Fibroblast of skin of left biceps (primary cell): ENCODE measurements at places on chromosomes 3 and 15.

DNA sequence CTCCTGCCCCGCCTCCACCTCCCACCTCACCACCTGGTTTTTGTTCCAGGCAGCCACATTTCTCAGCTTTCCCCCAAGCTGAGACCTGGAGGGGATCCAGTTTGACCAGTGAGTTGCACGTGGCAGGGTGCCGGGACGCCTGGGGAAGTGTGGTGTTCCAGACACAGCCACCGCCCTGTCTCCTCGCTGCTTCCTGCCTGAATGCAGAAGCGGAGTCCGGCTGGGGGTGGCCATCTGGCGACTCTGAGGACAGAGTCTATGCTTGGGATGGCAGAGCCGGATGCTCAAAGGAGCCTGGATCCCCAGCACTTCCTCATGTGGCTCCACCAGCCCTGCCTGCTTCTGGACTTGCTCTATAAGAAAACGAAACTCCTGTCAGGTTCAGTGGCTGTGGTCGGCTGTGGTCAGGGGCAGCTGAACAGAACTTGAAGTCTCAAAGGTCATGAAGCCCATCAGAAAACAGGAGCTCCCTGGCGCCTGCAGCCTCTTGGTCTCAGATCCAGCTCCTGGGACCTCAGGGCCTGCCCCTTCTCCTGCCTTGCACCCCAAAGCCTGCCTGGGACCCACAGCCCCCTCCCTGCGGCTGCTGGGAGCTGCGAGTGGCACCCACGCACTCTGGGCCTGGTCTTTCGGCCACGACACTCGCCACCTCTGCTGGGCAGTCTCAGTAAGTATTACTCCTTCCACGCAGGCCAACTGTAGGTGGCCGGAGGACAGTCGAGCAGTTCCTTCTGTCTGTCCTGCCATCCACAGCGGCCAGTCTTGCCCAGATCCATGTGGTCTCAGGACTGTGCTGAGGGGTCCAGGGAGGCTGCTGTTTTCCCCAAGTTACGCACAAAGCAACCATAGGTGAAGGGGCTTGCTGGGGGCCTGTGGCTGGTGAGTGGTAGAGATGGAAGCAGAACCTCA lies 112.8 kb upstream of the MEF2A start:
- no peak for DNase-seq

- DNase-seq, result no peak
Measured at GRCh38 chr15:96560246-96560895, 229.9 kb downstream of the NR2F2 start.

DNA sequence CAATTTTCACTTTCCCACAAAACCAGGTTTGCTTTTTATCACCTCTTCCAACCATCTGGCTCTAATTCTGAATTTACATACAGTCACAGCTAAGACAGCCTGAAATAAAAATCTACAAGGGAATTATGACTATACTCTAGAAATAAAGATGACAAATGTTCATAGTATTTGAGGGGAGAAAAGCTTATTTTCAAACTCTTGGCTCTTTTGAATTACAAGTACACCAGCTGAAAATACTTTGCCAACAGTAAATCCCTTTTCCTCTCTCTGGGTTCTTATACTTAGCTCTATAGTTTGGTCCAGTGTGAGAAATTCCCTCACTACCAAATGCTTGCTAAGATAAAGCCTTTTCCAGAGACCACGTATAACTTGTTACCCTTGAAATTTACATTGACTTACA lies 1037.9 kb downstream of the ROBO1 start:
- DNase-seq, result no peak

DNA sequence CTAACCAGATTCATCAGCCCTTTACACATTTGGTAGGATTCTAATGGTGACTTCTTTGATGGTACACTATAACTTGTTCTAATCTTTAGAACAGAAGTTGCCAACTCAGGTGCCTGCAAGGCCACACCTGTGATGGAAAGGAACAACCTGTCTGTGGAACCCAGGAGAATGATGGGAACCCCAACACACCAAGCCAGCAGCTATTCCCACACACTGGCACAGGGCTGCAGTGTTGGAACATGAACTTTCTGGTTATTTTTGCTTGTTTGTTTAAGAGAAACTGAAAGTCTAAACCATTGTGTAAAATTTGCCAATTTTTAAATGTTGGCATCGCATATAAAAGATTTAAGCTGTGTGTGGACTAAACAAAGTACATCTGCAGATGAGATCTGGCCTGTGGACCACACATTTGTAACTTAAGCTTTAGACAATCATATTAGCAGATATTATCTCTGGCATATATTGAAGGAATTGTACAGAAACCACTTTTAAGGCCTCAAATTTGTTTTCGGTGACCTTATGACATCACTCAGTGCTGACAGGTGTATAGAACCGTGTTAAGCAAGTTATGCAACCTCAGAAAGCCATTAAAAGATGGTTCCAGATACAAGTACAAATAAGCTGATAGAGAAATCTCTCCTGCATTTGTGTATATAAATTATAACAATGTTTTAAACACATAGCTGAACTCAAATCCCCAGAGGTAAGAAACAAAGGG lies 242.9 kb downstream of the SLC9A9 start:
- DNase-seq, result no peak

DNA sequence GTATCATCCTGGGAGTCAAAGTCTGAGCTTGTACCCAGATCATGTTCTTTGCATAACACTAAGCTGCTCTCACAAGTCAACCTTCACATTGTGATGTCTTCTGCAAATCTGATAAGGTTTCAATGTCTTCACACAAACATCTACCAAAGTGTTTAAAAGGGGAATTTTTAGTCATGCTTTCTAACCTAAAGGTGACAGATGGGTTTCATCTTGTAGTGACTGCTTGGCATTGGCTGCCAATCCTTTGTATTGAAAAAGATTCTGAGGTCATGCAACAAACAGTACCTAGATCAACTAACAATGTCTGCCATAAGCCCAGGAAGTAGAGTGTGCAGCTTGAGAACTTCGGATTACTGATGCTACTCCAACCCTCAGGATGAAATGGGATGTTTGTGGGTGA lies 43.6 kb upstream of the DIPK2A start:
- DNase-seq, result no peak

- DNase-seq, result no peak
Measured at GRCh38 chr3:113092746-113093145, 102.0 kb downstream of the GTPBP8 start.

DNA sequence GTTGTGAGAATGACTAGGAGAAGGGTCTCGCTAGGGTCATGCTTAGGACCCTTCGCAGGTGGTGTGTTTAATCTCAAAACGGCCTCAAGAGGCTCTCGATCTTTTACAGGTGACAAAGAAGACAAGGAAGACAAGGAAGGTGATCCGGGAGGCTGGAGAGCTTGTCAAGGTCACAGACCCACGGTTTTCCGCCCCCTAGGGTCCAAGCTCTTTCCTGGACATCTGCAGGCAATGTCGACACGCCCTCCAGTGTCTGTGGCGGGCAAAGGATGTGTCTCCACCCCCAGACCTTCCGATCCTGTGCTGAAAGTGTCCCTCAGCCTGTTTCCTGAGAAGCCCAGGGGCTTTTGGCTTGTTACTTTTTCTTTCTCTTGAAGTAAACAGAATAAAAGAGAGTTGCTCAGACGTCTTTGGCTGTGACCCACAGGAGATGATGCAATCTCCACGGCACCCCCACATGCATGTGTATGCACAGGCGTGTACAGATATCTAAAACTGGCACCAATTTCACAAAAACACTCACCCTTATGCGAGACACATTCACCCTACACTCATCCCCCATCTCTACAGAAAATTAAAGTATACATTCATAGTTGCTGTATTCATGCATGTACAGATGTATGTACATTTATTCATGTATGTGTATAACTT lies 108.8 kb downstream of the KLF13 start:
- no peak for DNase-seq

DNA sequence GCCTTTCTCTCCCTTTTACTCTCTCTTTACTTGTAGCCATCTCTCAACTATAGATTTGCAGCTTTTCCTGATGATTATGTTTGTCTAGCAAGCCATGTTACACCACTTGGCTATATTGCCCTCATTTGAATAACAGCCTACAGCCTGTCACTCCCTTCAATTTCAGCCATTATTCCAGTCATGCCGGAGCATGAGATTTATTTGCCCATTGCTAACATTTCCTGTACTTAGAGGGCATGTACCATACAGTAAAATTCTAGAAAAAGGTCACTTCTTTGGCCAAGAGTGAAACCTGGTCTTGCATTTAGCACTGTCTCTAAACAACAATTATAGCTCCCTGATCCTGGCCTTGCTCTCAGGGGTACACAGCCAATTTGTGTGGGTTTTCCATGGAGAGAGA lies 221.7 kb upstream of the TMC3 start:
- DNase-seq, result no peak

GRCh38 chr3:31274326-31275024 lies 258.2 kb upstream of the STT3B start:
- peak; percentile 3 for DNase-seq

GRCh38 chr3:157282261-157283191 lies 122.6 kb upstream of the CCNL1 start:
- peak; percentile 96 for DNase-seq
